Melanocyte of skin (primary cell): ENCODE measurements at places on chromosomes 11 and 22. TPM values are rescaled to one million over a fixed set of nuclear protein-coding genes. Genes with fewer than 3 reads are reported as not detected.

TREH gene
- total RNA-seq: not detected in 2 replicates

MUC2 gene
- not detected in 2 replicates for total RNA-seq

MRPL23 gene
- total RNA-seq: 145 and 165 TPM in 2 replicates

KRTAP5-1 gene
- not detected in 2 replicates for total RNA-seq

MYH9 gene
- total RNA-seq: 232 and 410 TPM in 2 replicates

TESMIN gene
- total RNA-seq: 0.69 and 1.8 TPM in 2 replicates

CYP2D6 gene
- total RNA-seq: 0.34 and 0.36 TPM in 2 replicates

MS4A6E gene
- not detected in 2 replicates for total RNA-seq

CHCHD10 gene
- total RNA-seq: 6.3 and 12.0 TPM in 2 replicates

POU2AF2 gene
- total RNA-seq: not detected in 2 replicates

CEND1 gene
- not detected in 2 replicates for total RNA-seq

OR10D3 gene
- total RNA-seq: not detected in 2 replicates

KCNQ1 gene
- not detected in 2 replicates for total RNA-seq

NRXN2 gene
- total RNA-seq: 0.69 and 1.5 TPM in 2 replicates

CADM1 gene
- total RNA-seq: 21.4 and 41.3 TPM in 2 replicates

POU2F3 gene
- 1.0 TPM in 1 of 2 replicates, not detected in the other for total RNA-seq

MIAT gene
- total RNA-seq: 0.33 and 0.46 TPM in 2 replicates

TNNT3 gene
- not detected in 2 replicates for total RNA-seq

GAL3ST3 gene
- total RNA-seq: not detected in 2 replicates

AMPD3 gene
- total RNA-seq: 1.8 and 2.1 TPM in 2 replicates

PHETA2 gene
- 4.5 and 9.1 TPM in 2 replicates for total RNA-seq

GGT5 gene
- total RNA-seq: 0.77 and 1.3 TPM in 2 replicates

NAV2 gene
- 16.2 and 30.9 TPM in 2 replicates for total RNA-seq

DDIAS gene
- 15.9 and 17.6 TPM in 2 replicates for total RNA-seq

PRCP gene
- total RNA-seq: 33.6 and 39.5 TPM in 2 replicates

PRRG4 gene
- total RNA-seq: 2.3 and 4.0 TPM in 2 replicates

FAM111B gene
- total RNA-seq: 22.3 and 32.5 TPM in 2 replicates

EIF3D gene
- 303 and 346 TPM in 2 replicates for total RNA-seq

GDPD4 gene
- not detected in 2 replicates for total RNA-seq

BIK gene
- total RNA-seq: 0.77 and 2.3 TPM in 2 replicates

PATE1 gene
- total RNA-seq: not detected in 2 replicates

TRIM68 gene
- 7.4 and 8.3 TPM in 2 replicates for total RNA-seq

ENTHD1 gene
- total RNA-seq: 5.7 and 10.5 TPM in 2 replicates

TRIM6 gene
- total RNA-seq: 5.7 and 8.7 TPM in 2 replicates

ARL2 gene
- total RNA-seq: 106 and 138 TPM in 2 replicates

UCP2 gene
- 2.7 and 2.9 TPM in 2 replicates for total RNA-seq

ANO5 gene
- 11.6 and 12.0 TPM in 2 replicates for total RNA-seq

RGL4 gene
- under 0.01 TPM in 1 of 2 replicates, not detected in the other for total RNA-seq

SOX10 gene
- total RNA-seq: 242 and 272 TPM in 2 replicates

ZNF70 gene
- 3.8 and 6.5 TPM in 2 replicates for total RNA-seq

MTMR2 gene
- total RNA-seq: 58.3 and 87.8 TPM in 2 replicates

SC5D gene
- total RNA-seq: 66.3 and 81.1 TPM in 2 replicates

FGF4 gene
- total RNA-seq: not detected in 2 replicates

RFPL3 gene
- total RNA-seq: 0.46 TPM in 1 of 2 replicates, not detected in the other

SLC5A1 gene
- total RNA-seq: 0.15 TPM in 1 of 2 replicates, not detected in the other

PRR14L gene
- 33.6 and 55.2 TPM in 2 replicates for total RNA-seq

SPTBN2 gene
- total RNA-seq: 9.0 and 9.9 TPM in 2 replicates

LMO2 gene
- total RNA-seq: 0.34 TPM in 1 of 2 replicates, not detected in the other

PGA5 gene
- not detected in 2 replicates for total RNA-seq

RPS25 gene
- 853 and 1,617 TPM in 2 replicates for total RNA-seq

APOA4 gene
- not detected in 2 replicates for total RNA-seq

HEPHL1 gene
- total RNA-seq: not detected in 2 replicates
